GM23248 (cell line): ENCODE measurements at places on chromosomes 5 and 9. TPM values are rescaled to one million over a fixed set of nuclear protein-coding genes. Genes with fewer than 3 reads are reported as not detected.
A peak's percentile ranks its signal among the peaks of the same experiment; 100 is the strongest.

DNA sequence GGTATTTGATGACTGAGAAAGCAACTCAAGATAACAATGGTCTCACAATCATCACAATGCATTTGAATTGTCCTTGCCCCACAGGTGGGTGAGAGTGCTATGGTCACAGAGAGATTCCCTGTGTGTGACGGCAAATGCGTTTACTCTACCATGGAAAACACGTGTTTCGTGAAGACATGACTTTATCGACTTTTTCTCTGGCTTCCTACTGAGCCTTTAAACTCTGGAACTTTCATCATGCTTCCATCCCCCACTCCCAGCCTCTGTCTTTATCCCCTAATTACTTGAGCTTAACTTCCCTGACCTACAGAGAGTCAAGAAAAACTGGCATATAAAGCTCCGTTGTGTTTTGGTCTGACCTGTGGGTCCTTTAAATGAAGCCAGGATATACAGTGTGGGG, 414.1 kb upstream of the CLINT1 start:
- no peak for DNase-seq

DNA sequence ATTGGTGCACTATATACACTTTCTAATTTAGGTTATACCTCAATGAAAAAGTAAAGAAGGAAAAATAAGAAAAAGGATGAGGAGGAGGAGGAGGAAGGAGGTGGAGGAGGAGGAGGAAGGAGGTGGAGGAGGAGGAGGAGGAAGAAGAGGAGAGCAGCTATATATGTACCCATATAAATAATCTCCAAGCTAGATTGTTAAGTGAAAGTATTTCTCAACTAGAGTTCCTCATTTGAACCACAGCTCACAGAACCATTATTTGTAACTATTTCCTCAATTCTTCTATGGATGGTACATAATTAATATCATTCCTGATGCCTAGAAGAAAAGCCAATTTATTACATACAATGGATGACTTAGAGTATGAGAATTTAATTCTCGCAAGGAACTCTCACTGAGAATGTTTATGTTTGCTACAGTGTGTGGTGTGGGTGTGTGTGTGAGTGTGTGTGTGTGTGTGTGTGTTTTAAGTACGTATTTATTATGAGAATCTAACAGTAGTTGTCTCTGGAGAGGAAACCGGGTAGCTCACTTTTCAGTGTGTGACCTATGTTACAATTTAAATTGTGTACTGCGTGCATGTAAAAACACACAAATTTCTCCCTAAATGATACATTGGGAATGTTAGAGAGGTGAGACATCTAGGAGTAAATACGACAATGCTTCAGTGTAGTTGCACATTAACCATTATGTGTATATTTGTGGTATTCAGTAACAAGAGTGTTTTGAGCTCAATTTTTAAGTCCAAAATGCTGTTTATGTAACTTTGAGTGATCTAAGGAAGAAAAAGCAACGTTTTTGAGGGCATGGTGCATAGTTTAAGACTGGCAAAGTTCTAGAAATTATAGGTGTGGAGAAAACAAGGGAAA, 20.2 kb upstream of the NREP start:
- DNase-seq = no peak

DNA sequence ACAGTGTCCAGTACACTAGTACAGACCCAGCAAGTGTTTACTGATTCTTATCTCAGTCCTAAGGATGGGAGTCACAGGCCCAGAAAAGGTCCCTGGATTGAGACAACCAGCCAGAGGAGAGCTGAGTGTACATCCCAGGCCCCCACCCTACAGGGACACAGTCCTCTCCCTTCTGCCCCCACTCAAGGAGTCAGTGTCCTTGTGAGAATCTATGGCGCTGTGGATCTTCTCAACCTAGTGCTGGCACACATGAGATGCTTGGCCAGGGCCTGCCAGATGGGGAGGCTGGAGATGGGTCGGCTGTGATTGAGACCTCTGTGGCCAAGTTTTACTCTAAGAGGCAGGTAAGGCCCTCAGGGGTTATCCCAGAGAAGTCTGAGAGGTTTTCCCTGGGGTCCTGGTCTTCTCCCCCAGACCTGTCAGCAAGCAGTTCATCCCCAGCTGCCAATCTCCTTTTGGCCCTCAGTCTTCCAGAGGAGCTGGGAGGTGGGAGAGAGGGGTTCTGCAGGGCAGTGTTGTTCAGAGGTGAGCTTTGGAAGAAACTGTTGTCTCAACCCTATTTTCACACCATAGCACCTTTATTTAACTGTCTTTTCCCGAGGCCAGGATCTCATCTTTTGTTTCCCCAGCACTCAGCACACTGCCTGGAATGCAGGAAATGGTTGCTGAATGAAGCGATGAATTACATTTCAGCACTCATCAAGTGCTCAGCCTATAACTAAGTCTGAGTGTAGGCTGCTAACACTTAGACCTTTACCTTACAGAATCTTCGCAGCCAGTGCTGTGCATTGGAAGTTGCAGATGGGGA, 3.2 kb upstream of the NSD1 start:
- peak; percentile 60 for DNase-seq

DNA sequence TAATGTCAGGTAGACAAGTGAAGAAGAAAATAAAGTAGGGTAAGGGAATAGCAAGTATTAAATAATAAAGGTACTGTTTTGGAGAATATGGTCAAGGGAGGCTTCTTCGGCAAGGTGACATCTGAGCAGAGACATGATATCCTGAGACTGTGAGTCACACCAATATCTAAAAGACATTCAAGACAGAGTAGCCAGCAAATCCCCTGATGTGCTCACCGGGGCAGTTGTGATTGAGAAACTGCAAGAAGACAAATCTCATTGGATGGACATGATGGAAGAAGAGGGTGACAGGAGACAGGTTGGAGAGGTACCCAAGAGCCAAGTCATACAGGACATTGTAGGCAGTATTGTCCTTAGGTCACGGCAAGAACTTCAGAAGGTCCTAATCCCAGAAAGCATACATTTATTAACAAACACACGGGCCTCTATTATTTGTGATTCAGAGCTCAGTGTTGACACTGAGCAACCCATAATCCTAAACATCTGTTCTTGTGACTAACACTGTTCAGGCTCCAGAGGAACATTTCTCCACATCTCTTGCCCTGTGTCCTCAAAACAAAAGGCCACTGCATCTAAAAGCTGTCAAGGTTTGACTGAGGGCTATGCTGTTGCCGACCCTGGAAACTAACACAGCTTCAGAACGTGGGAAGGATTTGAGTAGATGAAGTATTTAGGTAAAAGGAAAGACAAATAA, 258.7 kb upstream of the CLINT1 start:
- DNase-seq = peak; percentile 87

DNA sequence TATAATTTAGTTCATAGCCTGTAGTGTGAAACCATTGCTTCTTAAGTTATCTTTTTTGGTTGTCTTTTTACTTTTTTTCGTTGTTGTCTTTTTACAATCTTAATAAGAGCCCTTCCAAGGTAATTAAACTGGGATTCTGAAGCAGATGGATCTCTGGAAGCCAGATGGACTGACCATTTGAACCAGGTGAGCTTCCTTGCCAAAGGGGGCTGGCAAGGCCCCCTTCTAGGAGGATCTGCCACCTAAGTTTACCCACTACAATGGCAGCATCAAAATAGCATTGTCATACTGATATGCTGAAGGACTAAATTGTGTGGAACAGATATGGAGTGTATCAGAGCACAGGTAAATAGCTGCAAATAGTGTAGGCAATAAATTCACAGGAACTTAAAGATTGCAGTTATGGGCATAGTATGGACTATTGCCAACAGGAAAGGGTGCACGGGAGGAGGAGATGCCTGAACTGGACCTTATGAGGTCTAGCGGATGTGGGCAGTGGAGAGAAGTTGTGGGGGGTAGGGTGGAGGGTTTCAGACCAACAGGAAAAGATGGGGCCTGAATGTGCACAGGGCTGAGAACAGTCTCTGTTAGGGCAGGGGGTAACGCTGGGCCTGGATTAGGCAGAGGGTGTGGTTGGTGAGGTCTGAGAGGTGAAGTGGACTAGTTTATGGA, 61.5 kb upstream of the CTXN3 start:
- no peak for DNase-seq

DNA sequence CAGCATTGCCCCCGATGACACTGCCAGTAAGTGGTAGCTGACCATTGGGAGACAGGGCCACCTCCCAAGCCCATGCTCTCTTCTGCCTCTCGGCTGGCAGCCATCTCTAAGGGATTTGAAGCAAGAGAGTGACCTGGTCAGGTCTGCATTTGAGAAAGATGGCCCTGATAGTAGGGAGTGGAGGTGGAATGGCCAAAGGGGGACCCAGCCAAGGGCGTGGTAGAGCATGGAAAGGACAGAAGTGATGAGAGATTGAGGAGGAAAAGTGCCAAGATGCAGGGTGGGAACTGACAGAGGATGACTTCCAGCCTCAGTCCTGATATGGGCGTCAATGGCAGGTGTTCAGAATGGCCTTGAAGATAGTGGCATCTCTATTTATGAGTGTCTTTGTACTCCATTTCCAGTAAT, 9.0 kb downstream of the ABL1 start:
- DNase-seq = no peak

WDR38 gene
- not detected in 2 replicates for total RNA-seq

MEGF10 gene
- total RNA-seq = not detected in 2 replicates

GLRA1 gene
- total RNA-seq = not detected in 2 replicates

DNA sequence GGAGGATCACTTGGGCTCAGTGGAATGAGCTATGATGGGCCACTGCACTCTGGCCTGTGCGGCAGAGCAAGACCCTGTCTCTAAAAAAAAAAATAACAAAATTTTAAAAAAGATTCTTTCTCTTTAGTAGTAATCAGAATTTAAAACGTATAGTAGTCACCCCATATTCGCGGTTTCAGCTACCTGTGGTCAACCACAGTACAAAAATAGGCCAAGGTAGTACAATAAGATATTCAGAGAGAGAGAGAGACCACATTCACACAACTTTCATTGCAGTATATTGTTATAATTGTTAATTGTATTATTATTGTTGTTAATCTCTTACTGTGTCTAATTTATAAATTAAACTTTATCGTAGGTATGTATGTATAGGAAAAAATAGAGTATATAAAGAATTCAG, 18.7 kb downstream of the INIP start:
- no peak for DNase-seq

- no peak for DNase-seq
Measured at GRCh38 chr5:112948458-112948857, 26.4 kb upstream of the REEP5 start.

DNA sequence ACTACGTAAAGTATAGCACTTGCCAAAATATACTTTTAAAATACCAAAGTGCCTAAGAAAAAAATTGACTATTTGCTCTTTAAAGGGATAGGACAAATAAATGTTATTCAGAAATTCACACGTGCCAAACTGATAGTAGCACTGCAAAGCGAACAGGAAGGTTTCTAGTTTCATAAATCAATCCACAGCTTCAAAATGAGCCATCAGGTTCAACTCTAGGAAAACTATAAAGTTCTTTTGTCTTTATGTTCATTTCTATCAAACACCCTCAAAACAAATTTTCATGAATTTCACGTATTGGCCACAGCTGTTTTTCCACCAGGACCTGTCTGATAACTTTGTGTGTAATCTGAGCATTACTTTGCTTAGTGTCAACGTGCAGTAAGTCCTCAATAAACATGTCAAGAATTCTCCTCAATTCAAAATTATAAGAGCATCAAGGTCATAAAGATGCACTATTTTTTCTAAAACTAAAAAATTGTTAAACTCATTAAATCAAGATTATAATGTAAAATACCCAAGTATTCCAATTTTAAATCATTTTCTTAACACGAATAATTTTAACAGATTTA, 3.0 kb downstream of the RNF130 start:
- no peak for DNase-seq

MTAP gene
- 26.7 and 29.8 TPM in 2 replicates for total RNA-seq
